ENCODE measurements at places on chromosomes 3 and 15. TPM values are rescaled to one million over a fixed set of nuclear protein-coding genes. Genes with fewer than 3 reads are reported as not detected.

- peaks cover 10% of the 10 kb centered on the region for H3K4me1 ChIP-seq
- no peaks in the 10 kb centered on the region for H3K36me3 ChIP-seq
- DNase-seq, result peak; percentile 71
- H3K27me3 ChIP-seq, result no peaks in the 10 kb centered on the region
- peak overlapping the region; percentile 35 for H3K27ac ChIP-seq
Measured at GRCh38 chr3:99669879-99670555, 31.6 kb downstream of the COL8A1 start.

DNA sequence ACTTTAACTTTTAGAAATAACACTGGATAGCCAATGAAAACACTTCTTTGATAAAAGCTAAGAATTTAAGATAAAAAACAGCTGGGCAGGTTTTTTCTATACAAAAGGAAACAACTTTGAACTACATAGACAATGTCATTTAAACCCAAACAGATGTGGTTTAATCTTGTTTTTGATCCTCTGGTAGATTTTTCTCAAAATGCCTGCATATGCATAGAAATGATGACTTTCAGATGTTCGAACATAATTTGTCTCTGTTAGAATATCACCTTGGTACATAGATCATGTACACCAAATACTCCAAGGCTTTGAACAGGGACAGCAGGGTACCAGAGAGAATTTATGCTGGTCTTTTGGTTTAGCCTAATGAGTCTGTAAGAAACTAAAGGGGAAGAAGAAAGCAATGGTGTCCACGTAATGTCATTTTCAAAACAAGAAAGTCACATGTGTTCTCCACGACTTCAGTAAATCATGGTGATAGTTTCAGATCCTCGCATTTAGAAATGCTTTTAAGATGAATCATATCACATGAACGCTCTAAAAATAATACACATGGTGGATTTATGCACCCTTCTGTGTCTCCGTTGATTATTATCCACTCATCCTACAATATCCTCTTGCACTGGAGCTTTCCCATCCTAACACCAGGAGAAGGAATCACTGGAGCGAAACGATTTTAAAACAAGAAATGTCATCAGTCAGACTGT is 160.1 kb upstream of the PDZRN3 start:
- H3K4me1 ChIP-seq, result peaks cover 18% of the 10 kb centered on the region
- no peak overlapping the region for H3K27ac ChIP-seq
- peak; percentile 52 for DNase-seq

- H3K27ac ChIP-seq, result no peak overlapping the region
- H3K4me3 ChIP-seq, result no peak overlapping the region
- peak; percentile 61 for DNase-seq
Measured at GRCh38 chr15:38972831-38973230, 408.2 kb upstream of the RASGRP1 start.

DNA sequence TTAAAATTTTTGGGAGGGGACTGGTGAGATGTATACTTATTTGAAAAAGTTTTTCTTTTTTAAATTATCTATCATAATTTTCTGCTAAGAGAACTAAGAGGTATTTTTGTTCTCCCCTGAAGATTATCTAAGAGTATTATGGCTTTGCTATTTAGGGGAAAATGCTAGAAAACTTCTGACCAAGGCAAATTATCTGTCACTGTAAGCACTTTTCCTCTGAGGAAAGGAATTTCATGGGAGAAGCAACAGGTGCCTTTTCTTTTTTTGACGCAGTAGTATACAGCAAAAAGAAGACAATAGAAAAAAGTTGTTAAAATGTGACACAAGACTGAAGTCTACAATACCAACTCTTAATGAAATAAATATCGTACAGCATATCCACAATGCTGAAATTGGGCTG is 201.6 kb upstream of the NANOGP8 start:
- H3K4me3 ChIP-seq, result no peak overlapping the region
- no peak overlapping the region for H3K27ac ChIP-seq
- DNase-seq, result no peak
- H3K36me3 ChIP-seq, result no peaks in the 10 kb centered on the region
- H3K4me1 ChIP-seq, result no peaks in the 10 kb centered on the region

The MORC1 gene
- total RNA-seq, result not detected

The SAXO2 gene
- total RNA-seq, result 0.66 TPM

- no peaks in the 10 kb centered on the region for H3K4me1 ChIP-seq
- no peak for DNase-seq
- no peaks in the 10 kb centered on the region for H3K36me3 ChIP-seq
- no peaks in the 10 kb centered on the region for H3K27me3 ChIP-seq
Measured at GRCh38 chr15:46242935-46243334, 608.1 kb downstream of the SQOR start.

DNA sequence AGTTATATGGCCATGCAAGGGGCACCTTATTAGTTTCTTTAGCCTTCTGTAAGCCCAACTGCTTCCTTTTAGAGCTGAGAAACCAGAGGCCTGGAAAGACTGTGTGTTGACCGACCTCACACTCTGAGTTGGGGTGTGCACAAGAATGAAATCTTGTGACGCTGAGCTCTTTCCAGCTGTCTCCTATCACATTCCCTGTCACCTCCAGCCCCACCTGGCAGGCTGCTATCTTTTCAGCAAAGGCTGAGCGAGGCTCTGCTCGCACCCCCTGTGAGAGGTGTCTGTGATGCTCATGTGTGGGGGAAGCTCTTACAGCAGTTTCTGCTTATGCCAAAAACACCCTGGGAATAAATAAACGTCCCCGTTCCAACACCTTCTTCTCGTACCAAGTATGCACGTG is 27.0 kb upstream of the LPP start:
- DNase-seq, result no peak
- H3K27me3 ChIP-seq, result no peaks in the 10 kb centered on the region
- no peaks in the 10 kb centered on the region for H3K36me3 ChIP-seq
- H3K4me1 ChIP-seq, result no peaks in the 10 kb centered on the region
- H3K4me3 ChIP-seq, result no peak overlapping the region
- H3K27ac ChIP-seq, result no peak overlapping the region

DNA sequence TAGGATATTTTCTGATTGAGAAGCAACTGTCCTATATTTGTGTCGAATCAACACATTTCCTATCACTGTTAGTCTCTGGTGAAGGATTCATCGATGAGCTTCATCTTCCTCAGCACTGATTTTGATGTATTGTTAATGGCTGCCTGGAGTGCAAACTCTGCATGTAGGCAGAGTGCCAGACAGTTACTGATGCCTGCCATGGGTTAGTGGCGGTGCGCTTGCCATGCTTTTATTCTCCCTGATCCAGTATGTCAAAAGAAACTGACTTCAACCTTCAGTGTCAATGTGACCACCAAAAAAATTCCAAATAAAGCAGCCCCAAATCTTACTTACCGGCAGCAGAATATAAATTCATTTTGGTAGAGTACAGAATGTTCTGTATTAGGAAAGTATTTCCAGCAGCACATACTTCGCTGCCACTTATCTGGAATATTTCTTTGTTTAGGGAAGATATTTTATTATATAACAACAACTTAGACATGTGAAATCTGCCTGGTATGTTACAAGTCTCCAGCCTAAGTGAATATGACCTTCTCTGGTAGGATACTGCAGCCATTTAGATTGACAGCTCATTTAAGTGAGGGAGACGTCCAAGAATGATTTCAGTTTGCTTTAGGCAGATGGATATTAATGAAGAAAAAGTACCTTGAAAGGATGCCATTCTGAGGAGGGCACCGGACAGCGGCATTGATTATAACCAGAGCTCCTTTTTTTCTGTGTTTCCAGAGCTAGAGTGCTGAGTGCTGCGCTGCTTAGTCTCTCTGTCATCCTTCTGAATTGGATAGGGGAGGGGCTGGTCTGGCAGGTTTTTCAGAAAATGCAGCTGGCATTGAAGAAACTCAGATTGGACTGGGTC is 59.9 kb downstream of the ARHGEF26 start:
- H3K27ac ChIP-seq, result no peak overlapping the region
- no peak for DNase-seq
- H3K27me3 ChIP-seq, result no peaks in the 10 kb centered on the region
- no peaks in the 10 kb centered on the region for H3K36me3 ChIP-seq
- no peak overlapping the region for H3K4me3 ChIP-seq
- H3K4me1 ChIP-seq, result no peaks in the 10 kb centered on the region

Data from fibroblast of lung (primary cell).